Motor neuron (in vitro differentiated cells): ENCODE measurements at places on chromosomes 5 and 9.

- no peak for ATAC-seq
Measured at GRCh38 chr5:62502456-62503101, 76.0 kb upstream of the LRRC70 start.

DNA sequence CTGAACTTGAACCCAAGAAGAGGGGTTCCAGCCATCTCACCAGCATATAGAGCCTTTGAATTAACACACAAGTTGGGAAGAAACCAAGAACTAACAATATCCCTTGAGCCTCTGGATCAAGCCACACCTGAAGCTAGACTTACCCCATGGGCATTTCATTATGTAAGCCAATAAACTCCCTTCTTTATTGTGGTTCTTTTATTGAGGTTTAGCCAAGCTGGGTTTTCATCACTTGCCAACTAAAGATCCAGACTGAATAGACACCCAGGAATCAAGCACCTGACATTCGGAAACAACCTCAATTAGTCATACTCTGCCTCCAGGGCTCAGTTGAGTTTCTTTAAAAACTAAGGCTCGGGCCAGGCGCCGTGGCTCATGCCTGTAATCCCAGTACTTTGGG, 226.7 kb downstream of the AGTPBP1 start:
- ATAC-seq: no peak

- no peak for ATAC-seq
Measured at GRCh38 chr5:142609142-142609541, 76.7 kb downstream of the FGF1 start.

- ATAC-seq: no peak
Measured at GRCh38 chr5:95918421-95919006, 43.1 kb downstream of the ELL2 start.

GRCh38 chr9:95742821-95743220, 132.7 kb upstream of the ERCC6L2 start:
- no peak for ATAC-seq

DNA sequence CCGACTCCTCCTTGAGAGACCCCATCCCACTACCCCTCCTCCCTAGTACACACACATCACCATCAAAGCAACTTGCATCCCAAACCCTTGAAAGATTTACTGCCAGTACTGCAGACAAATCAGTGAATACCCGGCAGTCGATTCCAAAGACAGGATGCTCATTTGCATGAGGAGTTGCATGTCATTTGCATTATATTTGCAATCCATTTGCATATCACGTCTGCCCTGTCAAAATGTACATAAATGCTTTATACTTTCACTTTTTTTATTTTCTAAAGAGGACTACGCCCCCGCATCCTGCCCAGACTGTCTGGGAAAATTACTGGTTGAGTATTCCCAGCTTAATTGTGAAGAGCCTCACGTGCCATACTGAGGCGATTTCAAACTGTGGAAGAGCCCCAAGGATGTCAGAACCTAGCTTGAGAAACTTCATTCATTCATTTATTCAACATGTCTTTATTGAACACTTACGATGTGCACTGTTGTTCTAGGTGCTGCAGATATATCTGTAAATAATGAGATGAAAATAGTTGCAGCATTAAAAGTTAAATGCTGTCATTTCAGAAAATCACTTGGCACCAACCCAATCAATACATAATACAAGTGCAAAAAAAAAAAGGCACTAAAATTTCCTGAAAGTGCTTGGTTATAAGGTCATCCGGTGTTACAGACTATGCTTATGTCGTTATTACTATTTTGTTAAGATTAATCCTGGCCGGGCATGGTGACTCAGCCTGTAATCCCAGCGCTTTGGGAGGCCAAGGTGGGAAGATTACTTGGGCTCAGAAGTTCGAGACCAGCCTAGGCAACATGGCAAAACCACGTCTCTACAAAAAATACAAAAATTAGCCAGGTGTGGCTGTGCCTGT, 17.2 kb upstream of the SIL1 start:
- peak; percentile 77 for ATAC-seq

- ATAC-seq: no peak
Measured at GRCh38 chr5:74977471-74977870, 74.9 kb downstream of the GCNT4 start.

DNA sequence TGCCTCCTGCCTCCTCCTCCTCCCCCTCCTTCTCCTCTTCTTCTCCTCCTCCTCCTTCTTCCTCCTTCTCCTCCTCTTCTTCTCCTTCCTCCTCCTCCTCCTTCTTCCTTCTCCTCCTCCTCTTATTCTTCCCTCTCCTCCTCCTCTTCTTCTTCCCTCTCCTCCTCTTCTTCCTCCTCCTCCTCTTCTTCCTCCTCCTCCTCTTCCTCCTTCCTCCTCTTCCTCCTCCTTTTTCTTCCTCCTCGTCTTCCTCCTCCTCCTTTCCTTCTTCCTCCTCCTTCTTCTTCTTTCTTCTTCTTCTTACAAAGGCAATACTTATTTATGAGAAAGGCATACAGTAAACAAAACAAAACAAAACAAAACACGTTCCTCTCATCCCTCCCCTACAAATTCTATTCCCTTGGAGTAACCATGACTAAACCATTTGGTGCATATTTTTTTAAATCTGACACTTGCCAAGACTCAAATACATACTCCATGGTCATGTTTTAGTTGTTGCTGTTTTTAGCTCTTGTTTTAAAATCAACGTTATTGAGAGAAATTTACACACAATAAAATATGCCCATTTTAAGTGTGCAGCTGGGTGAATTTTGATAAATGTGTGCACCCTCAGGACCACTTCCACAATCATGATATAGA, 135.6 kb downstream of the FOXD1 start:
- no peak for ATAC-seq

DNA sequence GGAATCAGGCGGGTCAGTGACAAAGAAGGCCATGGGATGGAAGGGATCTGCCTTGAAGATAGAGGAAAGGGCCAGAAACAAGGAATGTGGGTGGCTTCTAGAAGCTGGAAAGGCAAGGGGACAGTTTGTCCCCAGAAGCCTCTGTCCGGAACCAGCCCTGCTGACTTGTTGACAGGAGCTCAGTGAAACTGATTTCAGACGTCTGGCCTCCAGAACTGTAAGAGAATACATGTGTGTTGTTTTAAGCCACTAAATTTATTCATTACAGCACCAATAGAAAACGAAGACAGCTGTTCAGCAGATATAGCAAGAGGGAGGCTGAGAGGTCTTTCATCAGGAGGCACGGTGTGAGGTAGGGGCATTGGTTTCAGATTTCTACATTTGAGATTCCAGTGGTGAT, 422.5 kb downstream of the KDM4C start:
- ATAC-seq: no peak

DNA sequence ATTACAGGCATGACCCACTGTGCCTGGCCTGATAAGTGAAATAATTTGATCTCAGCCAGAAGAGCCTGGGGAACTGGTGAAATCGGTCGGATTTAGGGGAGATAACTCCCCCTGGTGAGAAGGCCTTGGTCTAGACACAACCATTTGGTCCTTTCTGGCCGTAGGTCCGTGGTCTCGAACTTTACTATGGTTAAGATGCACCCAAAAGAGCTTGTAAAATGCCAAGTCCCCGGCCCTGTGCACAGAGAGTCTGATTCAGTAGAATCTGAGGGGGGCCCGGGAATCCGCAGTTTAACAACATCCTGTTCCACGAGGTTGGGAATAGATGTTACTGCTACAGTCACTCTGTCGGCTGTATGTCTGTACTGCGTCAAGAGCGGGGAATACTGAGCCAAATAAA, 140.7 kb downstream of the C9orf50 start:
- no peak for ATAC-seq

DNA sequence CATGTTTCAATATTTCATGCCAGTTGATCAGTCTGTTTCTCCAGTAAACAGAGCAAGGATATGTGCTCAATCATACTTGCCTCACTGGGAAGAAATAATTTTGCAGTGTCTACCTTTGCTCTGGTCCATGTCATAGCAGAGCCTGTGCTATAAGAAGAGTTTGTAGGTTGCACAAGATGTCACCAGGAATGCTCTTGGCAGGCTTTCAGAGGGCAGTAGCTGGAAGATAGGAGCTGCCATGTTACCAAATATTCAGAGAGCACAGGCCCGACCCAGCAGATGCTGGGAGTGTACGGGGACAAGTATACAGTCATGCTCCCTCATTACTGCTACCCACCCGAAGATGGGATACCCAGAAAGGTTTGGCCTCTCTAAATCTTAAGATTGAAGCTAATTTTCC, 102.7 kb downstream of the UGCG start:
- no peak for ATAC-seq

DNA sequence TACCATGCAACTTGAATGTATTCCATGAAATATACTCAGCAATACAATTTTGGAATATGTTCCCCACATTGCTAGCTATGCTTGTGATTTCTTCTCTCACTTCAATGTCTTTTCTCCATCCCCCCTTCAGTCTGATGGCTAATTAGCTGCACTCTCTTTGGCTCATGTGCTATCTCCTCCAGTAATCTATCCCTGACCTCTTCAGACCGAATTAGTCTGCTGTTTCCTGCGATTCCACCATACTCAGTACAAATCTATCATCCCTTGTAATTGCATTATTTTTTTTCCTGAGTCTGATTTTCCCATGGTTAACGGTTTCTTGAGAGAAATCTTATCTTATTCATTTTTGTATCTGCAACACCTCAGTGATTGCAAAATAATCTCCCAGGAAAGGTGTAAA, 360.7 kb upstream of the CDH10 start:
- peak; percentile 62 for ATAC-seq

DNA sequence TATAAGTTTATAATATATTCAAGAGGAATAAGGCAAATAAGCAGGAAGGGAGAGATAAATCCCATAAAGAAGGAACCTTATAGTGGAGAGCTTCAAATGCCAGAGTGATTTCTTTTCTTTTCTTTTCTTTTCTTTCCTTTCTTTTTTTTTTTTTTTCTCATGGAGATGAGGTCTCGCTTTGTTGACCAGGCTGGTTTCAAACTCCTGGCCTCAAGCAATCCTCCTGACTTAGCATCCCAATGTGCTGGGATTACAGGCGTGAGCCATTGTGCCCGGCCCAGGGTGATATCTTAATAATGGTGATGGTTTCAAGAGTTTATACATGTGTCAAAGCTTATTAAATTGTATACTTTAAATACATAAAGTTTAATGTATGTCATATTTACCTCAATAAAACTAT, 19.6 kb upstream of the FOCAD start:
- no peak for ATAC-seq

- ATAC-seq: no peak
Measured at GRCh38 chr5:112978836-112979235, 2.2 kb downstream of the DCP2 start.

DNA sequence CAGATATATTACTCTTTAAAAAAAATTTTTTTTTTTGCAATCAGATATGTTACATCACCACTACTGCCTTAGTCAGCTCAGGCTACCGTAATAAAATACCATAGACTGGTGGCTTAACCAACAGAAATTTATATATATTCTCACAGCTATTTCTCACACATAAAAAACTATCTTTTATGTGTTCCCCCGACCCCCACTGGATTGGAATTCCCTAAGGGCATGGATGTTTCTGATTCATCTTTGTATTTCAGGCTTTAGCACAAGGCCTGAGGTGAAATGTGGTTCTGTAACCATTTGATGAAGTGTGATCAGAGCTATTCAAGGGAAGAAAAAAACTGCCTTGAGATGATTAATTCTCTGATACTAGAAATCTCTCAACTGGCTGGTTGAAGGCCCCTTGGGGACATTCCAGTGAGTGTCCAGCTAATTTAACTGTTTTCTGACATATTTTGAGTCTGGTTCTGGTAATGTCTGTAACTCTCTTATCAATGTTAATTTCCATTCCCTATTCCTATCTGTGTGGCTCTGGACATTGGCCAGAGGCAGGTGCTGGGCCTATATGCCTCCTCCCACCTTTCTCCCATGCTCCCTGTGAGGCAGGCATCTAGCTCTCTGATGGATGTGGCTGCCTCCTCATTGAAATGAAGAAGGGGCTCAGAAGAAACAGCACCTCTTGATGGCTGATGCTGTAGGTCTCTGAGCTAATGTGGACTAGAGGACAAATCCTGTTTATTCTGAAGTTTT, 2.5 kb downstream of the CD14 start:
- no peak for ATAC-seq

DNA sequence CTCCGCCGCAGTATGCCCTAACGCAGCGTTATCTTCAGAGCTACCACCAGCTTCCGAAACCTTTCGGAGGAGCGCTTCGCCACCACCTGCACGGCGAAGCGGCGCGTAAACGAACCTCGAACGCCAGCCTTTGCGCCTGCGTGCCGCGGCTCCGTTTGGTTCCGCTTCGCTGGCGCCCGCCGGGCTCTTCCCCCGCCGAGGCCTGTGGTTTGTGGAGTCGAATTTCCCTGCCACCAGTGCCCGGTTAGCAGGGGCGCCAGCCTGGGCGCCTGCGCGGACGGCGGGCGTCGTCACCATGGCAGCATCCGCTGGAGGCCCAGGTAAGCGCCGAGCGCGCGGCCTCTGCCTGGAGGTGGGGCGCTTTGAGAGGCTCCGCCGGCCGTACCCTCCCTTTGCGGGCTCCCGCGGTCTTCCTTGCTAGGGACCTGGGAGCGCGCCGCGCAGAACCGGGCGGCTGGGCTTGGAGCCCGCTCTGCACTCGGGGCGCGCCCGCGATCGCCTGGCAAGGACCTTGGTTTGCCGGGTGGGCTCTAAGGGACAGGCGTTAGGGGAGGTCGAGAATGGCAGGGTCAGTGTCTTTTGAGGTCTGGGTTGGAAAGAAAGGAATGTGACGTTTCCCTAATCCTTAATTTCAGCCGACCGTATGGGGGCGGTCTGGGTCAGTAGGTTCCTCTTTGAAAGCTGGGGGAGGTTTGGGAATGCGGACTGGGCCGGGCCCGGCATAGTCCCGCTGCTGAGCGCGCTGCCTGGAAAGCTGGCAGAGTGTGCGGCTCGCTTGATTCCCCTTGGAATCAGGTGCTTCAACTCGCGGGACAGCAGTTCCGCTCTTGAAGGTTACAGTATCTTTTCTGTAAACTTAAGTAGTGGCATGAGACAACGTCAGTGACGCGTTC, at the start of gene FAM151B:
Gene FAM151B, plus strand, starts transcription at position 272 of the 893 bp plus-strand sequence. Its CDS starts 24 bp downstream, at position 296.
- peak; percentile 94 for ATAC-seq

GRCh38 chr5:5025098-5025773, 114.9 kb upstream of the ADAMTS16 start:
- ATAC-seq: no peak

DNA sequence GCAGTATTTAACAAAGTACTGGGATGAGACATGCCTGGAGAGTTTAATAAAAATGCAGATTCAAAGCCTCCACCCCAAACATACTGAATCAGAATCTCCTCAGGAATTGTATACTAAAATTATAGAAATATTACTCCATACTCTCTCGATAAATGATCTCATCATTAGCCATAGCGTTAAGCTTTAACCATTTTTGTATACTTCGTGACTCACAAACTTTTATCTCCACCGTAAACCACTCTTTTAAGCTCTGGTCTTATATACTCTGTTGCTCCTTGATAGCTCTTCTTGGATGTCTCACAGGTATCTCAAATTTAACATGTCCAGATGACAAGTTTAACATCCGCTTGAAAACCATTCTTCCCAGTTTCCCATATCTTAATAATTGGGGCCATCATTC, 327.8 kb downstream of the ADGRV1 start:
- no peak for ATAC-seq
